ENCODE measurements at places on chromosomes 4 and X.

- no peak overlapping the region for H3K27ac ChIP-seq
- H3K4me3 ChIP-seq = no peak overlapping the region
- no peaks in the 10 kb centered on the region for H3K4me1 ChIP-seq
Measured at GRCh38 chr4:136742333-136742732, 790.0 kb downstream of the PCDH18 start.

GRCh38 chr4:107757283-107757682, 37.2 kb upstream of the PAPSS1 start:
- DNase-seq = no peak
- H3K27me3 ChIP-seq = no peaks in the 10 kb centered on the region
- H3K4me3 ChIP-seq = no peak overlapping the region
- H3K4me1 ChIP-seq = no peaks in the 10 kb centered on the region
- H3K27ac ChIP-seq = no peak overlapping the region
- H3K36me3 ChIP-seq = no peaks in the 10 kb centered on the region

DNA sequence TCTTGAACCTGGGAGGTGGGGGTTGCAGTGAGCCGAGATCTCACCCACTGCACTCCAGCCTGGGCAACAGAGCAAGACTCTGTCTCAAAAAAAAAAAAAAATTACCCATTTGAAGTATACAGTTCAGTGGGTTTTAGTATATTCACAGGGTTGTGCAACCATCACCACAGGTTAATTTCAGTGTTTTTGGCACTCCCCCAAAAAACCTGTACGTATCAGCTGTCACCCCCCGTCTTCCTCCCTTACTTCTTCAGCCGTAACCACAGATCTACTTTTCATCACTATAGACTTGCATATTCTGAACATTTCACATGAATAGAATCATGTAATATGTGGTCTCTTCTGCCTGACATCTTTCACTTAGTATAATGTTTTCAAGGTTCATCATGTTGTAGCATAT, 11.7 kb upstream of the PTTG2 start:
- no peaks in the 10 kb centered on the region for H3K27me3 ChIP-seq
- peaks cover 44% of the 10 kb centered on the region for H3K4me1 ChIP-seq
- no peak overlapping the region for H3K4me3 ChIP-seq
- DNase-seq = no peak
- H3K36me3 ChIP-seq = no peaks in the 10 kb centered on the region
- H3K27ac ChIP-seq = no peak overlapping the region

DNA sequence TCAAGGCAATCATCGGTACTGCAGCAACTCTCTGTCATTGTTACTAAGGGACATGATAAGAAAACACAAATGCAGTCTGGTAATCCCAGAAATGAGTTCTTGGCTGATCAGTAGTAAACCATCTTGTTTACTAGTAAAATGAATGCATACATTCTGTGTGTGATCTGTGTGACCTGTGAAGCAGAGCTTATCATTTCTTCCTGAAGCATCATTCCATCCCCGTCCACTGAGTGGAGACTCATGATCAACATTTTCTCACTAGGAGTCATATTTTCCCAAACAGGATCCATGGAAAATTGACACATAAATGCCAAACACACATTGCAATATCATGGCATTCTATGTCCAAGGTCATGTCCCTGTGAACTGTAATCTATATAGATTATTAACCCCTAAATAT, 226.1 kb downstream of the ANKRD50 start:
- no peaks in the 10 kb centered on the region for H3K27me3 ChIP-seq
- DNase-seq = no peak
- H3K27ac ChIP-seq = no peak overlapping the region

- H3K4me3 ChIP-seq = no peak overlapping the region
- no peak overlapping the region for H3K27ac ChIP-seq
- DNase-seq = no peak
- no peaks in the 10 kb centered on the region for H3K4me1 ChIP-seq
- H3K27me3 ChIP-seq = no peaks in the 10 kb centered on the region
Measured at GRCh38 chrX:88944661-88945060, 197.6 kb downstream of the CPXCR1 start.

DNA sequence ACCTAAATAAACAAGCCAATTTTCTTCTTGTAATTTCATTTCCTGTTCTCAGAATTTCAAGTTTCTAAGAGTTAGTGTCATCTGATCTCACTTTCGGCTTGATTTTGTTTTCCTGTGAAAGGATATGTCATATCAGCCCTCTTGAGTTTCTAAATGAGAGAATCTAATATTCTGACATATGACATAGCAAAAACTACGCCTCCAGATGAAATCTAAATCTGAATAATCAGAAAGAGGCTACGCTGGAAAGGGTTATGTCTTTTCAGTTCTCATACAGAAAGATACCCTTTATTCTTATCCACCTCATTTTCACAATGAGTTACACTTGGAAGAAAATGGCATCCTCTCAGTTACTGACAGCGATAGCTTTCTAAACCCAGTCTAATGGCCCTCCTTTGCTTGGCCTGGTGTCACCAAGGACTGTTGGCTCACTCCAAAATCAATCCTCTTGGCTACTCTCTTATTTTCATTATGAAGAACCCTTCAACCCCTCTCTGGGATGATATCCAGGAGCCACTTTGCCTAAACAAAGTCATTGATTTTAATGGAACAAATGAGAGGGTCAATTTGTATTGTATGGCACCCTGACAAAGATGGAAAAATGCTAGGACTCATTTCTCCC, 65.6 kb downstream of the ASB9 start:
- H3K36me3 ChIP-seq = no peaks in the 10 kb centered on the region
- no peak for DNase-seq
- no peaks in the 10 kb centered on the region for H3K27me3 ChIP-seq
- no peaks in the 10 kb centered on the region for H3K4me1 ChIP-seq

GRCh38 chrX:116009346-116009745, 161.2 kb upstream of the AGTR2 start:
- H3K27me3 ChIP-seq = no peaks in the 10 kb centered on the region
- no peak overlapping the region for H3K27ac ChIP-seq
- no peaks in the 10 kb centered on the region for H3K4me1 ChIP-seq
- no peak overlapping the region for H3K4me3 ChIP-seq
